ENCODE measurements at places on chromosomes 5 and 9.
A peak's percentile ranks its signal among the peaks of the same experiment; 100 is the strongest.

DNA sequence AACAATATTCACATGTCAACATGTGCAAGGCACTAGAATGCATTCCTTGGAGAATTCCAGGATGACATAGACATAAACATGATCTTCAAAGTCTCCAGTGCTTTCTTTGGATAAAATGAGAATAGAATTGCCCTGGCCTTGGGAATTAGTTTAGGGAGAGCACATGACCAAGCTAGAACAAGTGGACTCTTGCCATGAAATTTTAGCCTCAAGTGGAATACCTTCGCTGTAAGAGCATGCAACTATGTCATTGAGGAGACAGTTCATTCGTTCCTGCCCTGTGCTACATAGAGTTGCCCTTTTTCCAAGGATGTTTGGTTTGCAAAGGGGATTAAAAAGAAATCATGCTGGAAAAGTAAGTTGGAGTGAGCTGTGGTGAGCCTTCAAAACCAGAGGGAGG lies 42.7 kb downstream of the ZFAND5 start:
- DNase-seq, result no peak

DNA sequence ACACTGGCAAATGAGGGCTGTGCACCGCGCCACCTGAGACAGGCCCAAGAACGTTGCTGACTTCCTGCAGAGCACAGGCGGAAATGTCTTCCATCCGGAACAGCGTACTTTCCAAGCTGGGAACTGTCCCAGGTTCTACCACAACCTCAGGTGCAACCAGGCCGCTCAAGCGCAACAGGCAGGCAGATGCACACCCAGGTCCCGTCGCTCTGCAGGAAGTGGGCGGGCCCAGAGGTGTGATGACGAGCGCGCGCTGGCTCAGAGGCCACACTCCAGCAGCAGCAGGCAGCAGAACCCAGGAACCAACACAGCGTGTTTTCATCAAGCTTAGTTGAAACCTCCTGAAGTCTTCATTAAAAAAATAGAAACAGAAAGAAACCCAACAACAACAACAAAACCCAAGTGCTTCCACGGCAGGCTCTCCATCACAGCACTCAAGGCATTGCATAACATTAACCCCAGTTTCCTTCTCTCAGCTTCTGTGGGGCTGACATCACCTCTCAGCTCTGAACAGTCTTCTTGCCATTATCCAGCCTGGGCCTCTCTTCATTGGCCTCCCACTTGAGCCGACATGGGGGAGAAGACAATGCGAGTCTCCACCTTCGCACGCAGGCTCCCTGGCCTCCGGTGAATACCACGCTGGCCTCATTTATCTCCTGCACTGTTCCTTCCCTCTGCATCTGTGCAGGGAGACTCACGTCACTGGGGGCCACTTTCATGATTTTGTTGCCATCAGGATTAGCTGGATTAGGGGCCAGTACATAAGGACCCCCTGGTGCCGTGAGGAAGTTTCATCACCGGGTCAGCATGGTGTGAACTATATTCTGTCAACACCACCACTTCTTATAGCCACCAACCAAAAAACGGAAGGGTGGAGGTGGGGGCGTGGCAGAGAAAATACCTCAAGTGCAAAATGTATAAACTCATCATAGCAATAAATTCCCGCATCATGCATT lies 22.1 kb downstream of the PTCH1 start:
- no peak for DNase-seq

DNA sequence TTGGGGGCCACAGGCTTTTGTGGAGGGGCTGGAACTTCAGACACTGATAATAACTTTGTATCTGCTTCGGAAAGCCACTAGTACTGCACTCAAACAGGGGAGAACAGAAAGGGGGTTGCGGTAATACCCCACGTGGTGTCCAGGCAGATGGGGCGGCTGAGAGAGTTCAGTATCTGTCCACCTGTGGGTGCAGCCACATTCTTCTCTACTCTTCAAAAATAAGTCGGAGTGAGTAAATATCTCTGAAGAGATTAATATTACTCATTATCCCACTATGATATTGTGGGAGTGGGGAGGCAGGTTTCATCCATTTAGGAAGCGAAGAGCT lies 102.1 kb upstream of the SSBP2 start:
- DNase-seq, result no peak

- no peak for DNase-seq
These were observed 728.4 kb downstream of the MAT2B start for GRCh38 chr5:164233791-164234190.

GRCh38 chr5:6728011-6728794 lies 15.0 kb downstream of the TENT4A start:
- no peak for DNase-seq

DNA sequence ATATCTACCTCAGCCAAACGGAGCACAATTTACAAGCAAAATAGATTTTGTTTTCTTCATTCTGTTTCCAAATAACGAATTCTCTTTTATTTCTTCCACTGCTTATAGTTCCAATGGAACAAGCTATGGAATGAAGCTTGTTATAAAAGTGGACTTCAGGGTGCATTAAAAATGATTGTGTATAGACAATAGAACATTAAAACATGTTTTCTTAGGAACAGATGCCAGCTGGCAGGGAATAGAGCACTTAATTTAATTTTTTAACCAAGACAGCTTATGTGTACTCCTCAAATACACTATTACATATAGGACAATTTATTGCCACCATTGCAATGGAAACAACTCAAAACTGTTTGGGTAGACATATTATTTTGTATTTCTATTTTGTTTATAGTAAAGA lies 860.1 kb upstream of the TYRP1 start:
- DNase-seq, result no peak

- DNase-seq, result no peak
These were observed 153.8 kb downstream of the AUH start for GRCh38 chr9:91207729-91208418.

DNA sequence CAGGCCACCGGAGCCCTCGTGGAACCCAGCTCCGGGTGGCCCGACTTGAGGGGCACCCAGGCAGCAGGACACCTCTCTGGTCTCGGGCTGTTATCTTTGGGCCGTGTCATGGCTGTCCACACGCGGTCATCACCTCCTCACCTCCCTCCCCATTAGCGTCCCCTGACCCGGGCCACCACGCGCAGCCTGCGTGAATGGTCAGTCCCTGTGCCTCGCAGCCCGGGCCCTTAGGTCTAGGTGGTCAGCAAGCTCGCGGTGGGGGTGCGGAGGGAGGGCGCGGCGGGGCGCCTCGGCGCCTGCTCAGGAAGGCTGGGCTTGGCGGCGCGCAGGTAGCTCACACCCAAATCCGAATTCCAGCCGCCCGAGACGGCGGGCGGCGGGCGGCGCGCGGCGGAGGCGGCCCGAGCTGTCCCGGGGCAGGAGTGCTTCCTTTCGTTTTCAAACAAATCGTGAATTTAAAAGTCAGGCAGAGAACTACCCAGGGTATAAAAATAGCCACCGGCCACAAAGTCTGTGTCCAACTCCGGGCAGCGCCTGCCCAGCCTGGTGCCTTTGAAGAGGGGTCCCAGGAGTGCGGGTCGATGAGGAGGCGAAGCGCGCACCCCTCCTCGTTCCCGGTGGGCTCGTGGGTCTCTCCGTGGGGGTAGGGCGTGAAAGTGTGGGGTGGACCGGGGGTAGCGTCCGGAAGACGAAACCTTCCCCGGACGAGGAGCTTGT lies 1.0 kb upstream of the RXRA start:
- no peak for DNase-seq

- DNase-seq, result no peak
These were observed 6.3 kb upstream of the IL3 start for GRCh38 chr5:132054031-132054696.

DNA sequence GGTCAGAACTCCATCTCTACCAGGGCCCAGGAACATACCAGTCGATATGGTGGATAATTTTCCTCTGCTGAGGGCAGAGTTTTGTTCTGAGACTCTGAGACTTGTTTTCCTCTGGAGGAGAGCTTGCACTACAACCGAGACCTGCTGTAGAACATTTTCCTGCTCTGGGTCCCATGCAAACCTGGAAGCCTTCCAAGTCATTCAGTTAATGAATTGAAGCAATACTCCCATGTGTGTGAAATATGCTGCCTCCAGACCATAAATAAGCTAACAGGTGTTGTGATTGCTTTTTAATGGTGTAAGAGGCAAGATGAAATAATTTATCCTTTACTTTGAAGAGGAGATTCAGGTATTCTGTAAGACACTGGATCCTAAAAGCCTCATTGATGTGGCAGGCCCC lies 372.8 kb downstream of the TMEM167A start:
- no peak for DNase-seq

DNA sequence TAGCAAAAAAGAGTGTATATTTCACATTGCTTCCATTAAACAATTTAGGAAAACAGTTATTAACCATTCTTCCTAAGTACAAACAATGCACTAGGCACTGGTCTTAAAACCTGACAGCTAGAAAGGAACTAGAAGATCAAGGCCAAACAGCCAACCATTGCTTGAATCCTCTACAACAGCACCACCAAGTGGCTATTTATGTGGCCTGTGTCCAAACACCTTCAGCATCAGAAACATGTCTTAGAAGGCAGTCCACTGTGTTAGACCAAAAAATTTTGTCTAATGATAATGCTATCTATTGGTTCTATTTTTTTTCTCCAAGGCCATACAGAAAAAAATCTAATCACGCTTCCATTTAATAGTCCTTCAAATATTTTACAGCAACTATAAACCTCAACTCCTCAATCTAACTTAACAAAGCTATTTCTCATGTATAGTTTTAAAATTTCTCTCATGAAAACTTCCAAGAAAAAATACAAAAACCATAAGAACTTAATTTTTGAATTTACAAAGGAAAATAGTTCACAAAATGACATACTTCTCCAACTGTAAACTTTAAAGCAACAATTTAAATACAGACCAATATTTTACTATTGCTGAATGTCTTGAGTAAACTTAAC lies 36.1 kb downstream of the CAAP1 start:
- peak; percentile 25 for DNase-seq

DNA sequence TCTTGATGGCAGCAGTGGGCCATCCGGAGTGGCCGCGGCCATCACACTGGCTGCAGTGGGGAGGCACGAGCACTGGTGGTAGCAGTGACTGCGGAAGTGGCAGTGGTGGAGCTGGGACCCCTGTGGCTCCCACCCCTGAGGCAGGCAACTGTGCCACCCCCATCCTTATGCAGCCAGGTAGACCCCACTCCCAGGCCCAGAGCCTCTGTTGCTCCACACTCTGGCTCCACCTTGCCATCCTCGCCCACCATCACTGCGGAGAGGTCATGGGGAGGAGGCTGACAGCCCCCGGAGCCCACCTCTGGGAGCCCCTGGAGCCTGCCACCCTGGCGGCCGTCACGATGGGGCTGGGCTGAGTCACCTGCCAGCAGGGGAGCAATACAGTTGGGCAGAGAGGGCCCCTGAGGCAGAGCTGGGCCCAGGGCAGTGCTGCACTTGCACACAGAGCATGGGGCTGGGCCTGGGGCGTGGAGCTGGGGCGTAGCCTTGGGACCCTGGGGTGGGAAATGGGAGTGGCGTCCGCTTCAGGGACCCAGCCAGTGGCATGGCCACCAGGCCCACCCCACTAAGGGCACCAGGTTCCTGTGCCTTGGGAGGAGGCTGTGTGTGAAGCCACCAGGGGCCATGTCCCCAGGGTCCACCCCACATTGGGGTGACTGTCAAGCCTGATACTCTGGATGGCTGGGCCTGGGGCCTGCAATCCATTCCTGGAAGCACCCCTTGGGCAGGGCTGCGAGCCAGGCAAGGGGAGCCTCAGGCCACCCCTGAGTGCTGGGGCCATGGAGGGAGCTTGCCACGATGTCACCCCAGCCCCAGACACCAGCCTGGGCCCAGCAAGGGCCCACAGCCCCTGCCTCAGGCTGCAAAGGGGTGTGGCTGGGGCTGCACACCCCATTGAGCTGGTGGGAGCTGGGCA lies 7.7 kb downstream of the AMBP start:
- no peak for DNase-seq

DNA sequence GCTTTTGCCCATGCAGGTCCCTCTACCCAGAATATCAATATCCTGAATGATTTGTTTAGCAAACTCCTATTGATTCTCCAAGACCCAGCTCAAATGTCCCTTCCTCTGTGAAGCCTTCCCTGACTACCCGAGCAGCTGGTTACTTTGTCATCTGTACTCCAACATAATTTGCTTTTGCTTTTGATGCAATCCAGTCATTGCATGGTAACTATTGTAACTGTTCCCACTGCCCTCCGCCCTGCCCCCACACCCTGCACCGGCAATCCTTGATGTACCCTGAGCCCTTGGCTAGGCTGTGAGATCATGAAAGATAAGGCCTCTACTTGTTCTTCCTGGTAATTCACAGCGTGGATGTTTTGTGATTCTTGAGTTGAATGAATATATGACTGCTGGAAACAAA lies 119.9 kb upstream of the BOD1 start:
- no peak for DNase-seq

DNA sequence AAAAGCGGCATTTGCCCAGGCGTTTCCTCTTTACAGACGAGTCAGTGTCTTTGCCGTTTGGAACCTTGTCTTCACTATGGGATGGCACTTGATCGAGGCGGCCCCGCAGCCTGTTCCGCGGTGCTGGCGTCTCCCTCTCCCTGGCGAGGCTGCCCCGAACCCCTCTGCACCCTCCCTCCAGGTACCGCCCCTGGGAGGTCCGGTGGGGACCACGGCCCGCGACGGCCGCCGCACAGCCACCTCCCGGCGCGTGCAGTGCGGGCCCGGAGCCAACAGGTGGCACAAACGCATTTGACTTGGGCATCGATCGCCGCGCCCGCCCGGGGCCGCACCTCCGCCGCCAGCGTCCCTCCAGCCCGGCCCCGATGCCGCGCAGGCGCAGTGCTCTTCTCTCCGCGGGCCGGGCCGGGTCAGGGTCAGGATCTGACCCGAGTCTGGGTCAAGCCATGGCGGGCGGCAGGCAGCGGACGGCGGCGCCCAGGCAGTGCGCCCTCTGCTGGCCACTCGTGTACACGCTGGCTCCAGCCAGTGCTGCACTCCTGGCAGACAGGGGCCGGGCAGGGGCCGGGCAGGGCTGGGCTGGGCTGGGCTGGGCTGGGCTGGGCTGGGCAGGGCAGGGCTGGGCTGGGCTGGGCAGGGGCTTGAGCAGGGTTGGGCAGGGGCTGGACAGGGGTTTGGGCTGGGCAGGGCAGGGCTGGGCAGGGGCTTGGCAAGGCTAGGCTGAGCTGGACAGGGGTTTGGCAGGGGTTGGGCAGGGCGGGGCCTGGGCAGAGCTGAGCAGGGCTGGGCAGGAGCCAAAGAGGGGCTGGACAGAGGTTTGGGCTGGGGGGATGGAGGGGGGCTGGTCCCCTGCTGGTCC lies 155.8 kb upstream of the IRX4 start:
- peak; percentile 61 for DNase-seq

GRCh38 chr9:20321423-20322082 lies 300.7 kb downstream of the MLLT3 start:
- DNase-seq, result no peak

- DNase-seq, result no peak
These were observed 75.8 kb downstream of the GOLPH3 start for GRCh38 chr5:32098291-32098690.

Data from D721Med (cell line).